ENCODE measurements at places on chromosomes 12 and 14.

DNA sequence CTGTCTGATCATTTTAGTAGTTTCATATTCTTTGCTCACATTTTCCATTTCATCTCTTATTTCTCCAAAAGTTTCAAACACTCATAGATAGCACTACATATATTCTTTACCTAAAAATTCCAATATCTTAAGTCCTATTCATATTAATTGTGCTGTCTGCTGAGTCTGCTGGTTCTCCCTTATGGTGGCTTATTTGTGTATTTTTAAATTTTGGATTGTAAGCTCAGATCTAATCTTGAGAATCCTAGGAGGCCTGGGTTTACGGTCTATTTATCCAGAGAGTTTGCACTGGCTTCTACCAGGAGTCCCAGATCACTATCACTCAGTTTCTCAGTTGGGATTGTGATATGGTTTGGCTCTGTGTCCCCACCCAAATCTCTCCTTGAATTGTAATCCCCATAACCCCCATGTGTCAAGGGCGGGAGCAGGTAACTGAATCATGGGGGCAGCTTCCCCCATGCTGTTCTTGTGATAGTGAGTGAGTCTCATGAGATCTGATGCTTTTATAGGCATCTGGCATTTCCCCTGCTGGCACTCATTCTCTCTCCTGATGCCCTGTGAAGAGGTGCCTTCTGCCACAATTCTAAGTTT, 10.2 kb downstream of the NT5DC3 start:
- no peak for DNase-seq

- no peak for DNase-seq
Observed at GRCh38 chr14:32186248-32186647, 15.6 kb upstream of the RNU6-7 start.

- DNase-seq: no peak
Observed at GRCh38 chr12:29781705-29782266, 2.0 kb downstream of the TMTC1 start.

DNA sequence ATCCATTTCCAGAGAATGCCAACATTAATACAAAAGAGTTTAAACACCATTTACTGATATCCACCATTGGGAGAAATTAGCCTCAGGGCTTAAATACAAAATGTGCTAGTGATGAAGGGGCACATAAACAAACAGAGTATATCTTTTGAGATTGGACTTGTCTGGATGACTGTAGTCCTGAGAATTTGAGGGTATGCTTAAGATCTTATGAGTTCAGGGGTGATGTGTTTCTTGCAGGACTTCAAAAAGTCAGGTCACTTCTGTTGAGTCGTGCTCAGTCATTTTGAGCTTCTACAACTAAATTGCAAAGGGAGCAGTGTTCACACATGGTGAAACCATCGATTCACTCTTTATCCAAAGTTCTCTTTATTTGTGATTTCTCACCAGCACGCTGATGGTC, 425.7 kb downstream of the ATP23 start:
- DNase-seq: no peak

DNA sequence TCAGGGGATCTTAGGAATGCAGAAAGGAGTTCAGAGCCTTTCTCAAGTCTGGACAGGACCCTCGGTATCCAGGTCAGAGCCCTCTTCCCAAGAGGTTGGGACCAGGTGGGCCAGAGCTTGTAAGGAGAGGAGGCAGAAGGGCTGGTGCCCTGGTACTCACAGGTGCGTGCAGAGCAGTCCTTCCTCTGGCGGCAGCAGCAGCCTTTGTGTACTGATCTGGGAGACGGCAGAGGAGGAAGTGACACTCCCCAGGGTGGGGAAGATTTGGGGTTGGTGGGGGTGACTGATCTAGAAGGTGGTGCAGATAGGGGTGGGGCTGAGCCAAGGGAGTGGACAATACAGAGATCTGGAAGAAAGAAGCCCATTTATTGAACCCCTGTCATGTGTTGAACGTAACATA, at the start of gene ITGB7:
TSS of gene ITGB7 (minus strand) at position 210 of the 400 bp plus-strand sequence. CDS start 6,808 bp downstream, outside the sequence.
- no peak for DNase-seq

DNA sequence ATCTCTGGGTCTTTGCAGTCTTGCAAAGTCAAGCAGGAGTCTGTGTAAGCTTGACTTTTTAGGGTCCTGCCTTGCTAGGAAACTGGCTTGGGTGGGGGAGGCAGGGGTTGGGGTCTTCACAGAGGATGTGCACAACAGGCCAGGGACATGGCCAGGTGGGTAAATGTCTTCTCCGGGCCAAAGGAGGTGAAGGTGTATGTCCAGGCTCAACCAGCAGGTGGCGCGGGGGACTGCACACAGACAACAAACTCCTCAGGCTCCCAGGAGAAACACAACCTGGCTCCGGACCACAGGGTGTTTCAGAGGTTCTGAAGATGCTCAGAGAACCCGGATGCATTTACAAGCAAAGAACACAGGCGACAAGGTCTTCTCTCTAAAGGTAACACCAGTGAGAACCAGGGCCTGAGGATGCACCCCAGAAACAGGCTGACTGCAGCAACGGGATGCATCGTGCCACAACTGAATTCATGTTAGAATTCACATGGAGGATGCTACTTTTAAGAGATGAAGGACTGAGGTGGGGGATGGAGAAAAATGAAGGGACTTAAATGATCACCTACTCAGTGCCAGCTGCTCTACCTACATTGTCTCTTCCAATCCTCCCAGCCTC, 56.0 kb downstream of the PLEKHG3 start:
- DNase-seq: no peak

- no peak for DNase-seq
Observed at GRCh38 chr14:96631621-96632362, 129.6 kb downstream of the PAPOLA start.

GRCh38 chr14:20684662-20685456, 499 bp downstream of the RNASE4 start:
- peak; percentile 38 for DNase-seq

All from foreskin keratinocyte (primary cell).